SJSA1 (cell line): ENCODE measurements at places on chromosomes 4 and X. TPM values are rescaled to one million over a fixed set of nuclear protein-coding genes. Genes with fewer than 3 reads are reported as not detected.

DNA sequence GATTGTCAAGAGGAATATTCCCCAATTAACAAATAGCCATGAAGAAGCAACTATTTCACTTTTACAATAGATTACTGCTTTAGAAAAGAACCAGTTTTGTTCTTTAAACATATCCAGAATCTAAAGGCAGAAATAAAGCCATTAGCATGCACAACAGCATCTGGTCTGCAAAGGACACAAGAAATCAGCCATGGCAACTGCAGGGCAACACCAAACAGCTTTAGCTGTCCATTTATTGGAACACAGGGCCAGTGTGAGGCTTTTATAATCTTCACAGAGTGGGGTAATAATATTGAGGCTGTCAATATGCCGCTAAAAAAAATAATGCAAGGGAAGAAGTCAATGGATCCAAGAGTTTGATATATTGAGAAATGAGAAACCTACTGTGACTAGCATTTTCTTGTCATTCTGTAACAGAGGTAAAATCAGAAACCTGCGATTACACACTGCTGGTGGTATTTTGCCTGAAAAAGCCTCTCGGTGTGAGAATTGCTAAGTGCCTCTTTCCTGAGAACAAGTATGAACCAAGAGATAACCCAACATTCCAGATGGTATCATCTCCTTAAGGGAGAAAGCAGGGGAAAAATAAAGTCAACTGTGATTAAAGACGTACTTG is 2.7 kb upstream of the BANK1 start:
- DNase-seq = no peak

The HPGD gene
- total RNA-seq = 1.9 and 6.4 TPM in 2 replicates

- DNase-seq = no peak
Measured at GRCh38 chr4:87838205-87838604, 5.4 kb downstream of the MEPE start.

DNA sequence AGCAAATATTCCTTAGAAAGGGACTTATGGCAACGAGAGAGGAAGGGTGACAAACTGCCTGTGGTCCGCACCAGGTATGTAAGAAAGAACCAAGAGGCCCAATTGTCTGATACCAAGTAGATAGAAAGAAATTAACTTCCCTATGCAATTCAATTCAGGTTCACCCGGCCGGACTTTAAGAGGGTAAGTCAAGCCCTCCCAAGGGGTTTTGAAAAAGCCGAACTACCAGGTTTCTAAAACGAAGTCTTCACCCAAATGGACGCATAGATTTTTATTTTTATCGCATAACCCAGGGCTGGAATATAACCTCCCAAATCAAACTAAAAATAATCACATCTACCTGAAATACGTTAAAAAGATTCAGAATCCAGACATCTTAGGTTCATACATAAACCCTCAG is 1.6 kb upstream of the MAB21L2 start:
- no peak for DNase-seq

The ATP8A1 gene
- total RNA-seq = 0.42 and 0.53 TPM in 2 replicates

- no peak for DNase-seq
Measured at GRCh38 chrX:71910986-71911730, 513 bp downstream of the NHSL2 start.

DNA sequence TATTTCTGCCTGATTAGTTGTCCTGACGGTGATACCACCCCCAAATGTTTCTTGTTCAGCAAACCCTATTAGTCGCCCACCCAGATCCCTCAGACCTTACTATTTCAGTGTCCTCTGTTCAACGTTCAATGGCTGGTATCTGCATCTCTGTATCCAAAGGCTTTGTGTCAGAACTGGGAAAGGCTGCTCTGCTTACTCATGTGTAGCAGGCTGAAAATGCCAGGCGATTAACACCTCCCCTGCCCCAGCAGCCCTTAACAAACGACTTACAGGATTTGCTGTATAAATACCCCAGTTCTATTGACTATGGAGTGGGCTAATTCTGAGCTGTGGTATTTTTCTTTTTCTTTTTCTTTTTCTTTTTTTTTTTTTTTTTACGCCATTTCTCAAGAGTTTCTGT is 415.0 kb downstream of the ZNF674 start:
- no peak for DNase-seq

DNA sequence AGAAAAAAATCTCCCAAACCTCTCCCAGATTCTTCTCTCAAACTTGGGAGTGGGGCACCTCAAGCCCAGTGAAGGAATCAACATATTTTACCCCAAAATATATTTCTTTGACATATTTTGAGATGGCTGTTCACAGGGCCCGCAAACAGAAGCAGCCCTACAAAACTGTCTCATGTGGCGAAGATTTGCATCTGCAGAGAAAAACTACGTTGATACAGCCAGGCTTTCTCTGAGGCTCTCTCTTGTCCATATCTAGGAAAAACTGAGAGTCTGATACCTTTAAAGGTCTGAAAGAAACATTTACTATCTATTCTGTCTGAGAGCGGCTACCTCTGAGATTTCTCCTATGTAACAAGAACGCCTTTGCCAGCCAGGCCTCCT is 23.3 kb upstream of the TMSB4X start:
- no peak for DNase-seq

GRCh38 chr4:86653237-86653865 is 59.2 kb downstream of the PTPN13 start:
- no peak for DNase-seq

DNA sequence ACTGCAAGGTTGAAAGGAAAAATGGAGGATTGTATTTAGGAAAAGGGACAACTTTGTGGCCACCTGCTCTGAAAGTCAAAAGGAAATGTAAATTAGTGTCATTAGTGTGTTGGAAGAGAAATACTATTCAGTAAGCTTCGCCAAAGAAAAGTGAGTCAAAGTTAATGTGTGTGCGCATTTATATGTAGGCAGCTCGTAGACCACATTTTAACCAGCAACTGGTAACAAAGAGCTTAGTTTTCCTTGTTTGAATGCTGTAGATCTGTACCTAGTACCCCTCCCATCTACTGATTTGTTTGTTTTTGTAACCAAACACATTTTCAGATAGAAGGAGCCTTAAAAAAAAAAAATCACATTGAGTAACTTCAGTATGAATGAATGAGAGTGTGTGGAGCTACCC is 69.3 kb downstream of the GPAT3 start:
- no peak for DNase-seq

GRCh38 chr4:49036528-49036927 is 50.5 kb downstream of the CWH43 start:
- no peak for DNase-seq

- DNase-seq = no peak
Measured at GRCh38 chrX:143121477-143121876, 95.7 kb downstream of the SPANXN4 start.

DNA sequence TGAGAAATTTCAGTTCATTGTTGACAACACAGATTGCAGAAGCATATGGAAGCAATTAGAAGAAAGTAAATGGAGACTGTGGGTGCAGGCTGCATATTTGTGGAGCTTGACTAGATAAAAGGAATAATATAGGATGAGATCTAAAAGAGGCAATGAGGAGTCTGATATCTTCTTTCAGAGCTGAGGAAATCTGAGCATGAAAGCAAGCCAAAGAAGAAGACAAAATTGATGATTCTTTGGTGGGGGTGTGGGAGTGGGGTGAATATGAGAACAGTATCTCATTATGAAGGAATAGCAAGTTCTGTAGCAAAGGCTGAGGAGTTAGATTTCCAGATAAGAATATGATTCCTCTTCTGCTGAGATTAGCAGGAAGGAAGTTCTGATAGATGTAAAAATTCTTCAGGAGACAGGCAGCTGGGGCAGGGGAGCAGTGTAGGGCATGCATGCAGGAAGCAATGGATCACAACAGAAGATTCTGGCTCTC is 6.1 kb upstream of the PDHA2 start:
- DNase-seq = no peak
